ENCODE measurements at places on chromosomes 1 and 21.

- DNase-seq = peak; percentile 29
Observed at GRCh38 chr1:29237129-29237821, 953 bp downstream of the PTPRU start.

DNA sequence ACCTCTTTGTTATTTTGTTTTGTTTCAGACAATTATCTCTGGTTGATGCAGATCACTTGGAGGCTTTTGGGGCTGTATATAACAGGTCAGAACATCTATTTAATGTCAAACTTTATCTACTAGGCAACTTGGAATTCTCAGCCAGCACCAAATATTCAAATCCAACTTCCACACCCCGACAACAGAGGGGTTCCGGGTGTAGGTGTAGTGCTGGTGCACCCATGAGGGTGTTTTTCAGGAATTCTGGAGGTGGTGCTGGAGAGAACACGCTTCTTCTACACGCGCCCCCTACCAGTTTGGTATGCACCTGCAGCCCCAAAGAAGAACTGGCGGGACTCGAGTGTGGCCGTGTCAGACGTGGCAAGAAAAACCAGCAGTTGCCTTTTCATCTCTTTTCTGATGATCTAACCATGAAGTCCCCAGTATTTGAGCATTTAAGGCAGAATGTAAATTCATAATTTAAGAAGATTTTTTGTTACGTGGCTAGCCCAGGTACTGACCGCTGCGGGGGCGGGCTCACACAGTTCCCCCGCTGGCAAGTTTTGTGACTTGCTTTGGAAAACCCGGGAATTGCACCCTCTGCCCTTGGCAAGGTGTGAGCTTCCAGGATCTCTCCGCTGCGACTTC is 462 bp upstream of the TLCD4 start:
- peak; percentile 64 for DNase-seq

DNA sequence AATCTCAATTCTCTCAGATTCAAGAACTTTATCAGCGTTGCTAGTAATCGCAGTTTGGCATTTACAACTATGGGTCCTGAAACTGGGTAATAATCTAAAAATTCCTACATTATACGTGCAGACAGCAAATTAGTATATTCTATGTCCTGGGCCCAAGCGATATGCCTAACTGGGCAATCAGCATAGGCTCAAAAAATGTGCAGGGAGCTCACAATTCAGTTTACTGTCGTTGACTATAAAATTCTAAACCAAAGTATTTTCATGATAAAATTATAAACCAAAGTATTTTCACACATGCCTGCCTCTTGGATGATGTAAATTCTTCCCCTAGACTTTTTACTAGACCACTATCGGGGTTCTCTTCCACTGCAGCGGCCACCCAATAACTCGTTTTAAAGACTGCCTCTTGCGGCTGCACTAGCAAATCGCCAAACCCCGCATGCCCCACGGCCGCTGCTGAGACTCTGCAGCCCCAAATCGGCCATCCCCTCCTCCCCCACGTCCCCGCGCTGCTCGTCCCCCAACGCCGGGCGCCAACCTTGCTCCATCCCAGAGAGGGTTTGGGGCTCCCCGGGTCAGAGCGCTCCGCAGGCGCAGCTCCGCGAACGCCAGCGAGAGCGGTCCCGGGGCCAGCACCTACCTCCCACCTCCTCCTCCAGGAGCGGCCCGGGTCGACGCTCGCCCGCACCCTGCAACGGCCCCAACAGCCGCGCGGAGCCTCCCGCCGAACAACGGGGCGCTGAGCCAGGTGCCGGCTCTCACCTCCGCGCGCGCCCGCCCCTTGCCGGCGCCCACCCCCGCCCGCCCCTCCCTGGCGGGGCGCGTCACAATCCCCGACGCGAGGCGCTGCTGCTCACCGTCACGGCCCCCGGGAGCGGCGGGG is 506 bp downstream of the SSX2IP start:
- DNase-seq = peak; percentile 61

DNA sequence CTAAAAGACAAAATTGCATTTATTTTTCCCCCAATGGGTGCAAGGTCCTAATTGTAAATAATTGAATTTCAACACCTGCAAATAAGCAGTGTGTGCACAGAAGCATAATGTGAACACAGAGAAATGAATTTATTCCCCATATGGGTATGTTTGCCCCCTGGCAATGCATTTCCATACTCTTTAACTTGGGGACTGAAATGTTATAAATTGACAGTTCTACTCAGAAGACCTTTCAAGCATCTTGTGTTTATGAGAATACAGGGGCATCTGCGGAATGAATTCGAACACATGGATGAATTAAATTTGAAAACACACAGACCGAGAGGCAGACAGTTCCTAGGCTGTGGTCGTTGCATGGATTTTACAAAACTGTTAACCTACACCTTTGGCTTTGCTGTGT is 3.5 kb downstream of the PBX1 start:
- no peak for DNase-seq

- peak; percentile 92 for DNase-seq
Observed at GRCh38 chr1:25774921-25775771, 24.8 kb upstream of the SELENON start.

DNA sequence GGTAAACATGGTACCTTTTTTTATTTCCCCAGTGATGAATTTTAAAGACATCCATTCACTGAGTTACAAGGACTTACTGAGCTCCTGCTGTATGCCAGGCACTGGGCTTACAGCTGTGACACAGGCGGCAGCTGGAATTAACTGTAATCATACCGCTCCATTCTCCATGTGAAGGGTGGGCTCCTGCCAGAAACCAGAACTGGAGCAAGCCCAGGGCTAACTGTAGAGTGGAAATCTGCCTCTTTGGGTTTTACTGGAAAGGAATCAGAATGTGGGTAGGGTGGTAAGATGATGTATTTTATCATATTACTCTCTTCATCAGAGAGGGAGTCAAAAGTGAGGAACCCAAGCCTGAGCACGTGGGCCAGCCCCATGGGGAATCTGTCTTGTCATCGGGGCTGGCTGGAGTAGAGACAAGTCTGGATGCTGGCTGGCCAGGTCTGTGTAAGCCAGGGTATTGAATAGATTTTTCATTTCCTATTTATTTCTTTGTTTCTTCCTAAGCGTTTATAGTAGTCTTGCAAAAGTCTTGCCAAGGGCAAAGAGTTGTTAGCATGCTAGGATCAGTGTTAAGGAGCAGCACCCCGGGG is 21.5 kb downstream of the FGGY start:
- DNase-seq = no peak

DNA sequence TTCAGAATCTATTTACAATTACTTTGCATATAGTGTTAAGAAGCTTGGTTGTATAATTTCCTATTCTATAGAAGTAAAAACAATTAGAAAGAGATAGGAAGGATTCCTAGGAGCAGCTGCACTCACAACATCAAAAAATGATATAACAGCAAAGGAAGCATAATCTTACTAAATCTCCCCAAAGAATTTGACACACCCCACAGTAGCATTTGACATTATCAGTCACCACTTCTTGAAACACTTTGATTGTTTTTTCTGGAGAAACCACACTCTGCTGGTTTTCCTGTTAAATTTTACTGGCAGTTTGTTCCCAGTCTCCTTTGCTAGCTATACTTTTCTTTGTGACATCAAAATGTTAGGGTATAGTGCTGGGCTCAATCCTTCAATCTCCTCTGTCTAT is 100.8 kb upstream of the KIAA1614 start:
- DNase-seq = no peak

- no peak for DNase-seq
Observed at GRCh38 chr21:32021319-32021994, 148.6 kb downstream of the HUNK start.

- no peak for DNase-seq
Observed at GRCh38 chr1:185585770-185586169, 148.4 kb upstream of the HMCN1 start.

GRCh38 chr1:234768569-234769283 is 158.7 kb upstream of the IRF2BP2 start:
- DNase-seq = peak; percentile 73

DNA sequence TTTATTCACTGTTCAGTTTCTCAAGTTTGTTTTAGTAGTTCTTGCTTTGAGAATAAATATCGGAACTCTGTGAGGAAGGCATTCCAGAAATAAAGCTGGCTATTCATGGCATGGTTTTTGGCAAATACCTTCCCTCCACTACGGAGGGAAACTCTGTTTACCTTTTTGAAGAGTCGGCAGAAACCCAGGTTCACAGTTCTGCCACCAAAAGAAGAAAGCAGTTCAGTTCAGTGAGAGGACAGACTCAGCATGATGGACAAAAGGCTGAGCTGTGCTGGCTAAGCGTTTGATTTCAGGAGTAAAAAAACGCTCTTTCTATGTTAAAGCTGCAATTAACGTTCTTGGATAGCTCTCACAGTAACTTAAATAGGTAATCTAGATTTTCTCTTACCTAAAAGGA is 42.4 kb downstream of the CNN3 start:
- no peak for DNase-seq

DNA sequence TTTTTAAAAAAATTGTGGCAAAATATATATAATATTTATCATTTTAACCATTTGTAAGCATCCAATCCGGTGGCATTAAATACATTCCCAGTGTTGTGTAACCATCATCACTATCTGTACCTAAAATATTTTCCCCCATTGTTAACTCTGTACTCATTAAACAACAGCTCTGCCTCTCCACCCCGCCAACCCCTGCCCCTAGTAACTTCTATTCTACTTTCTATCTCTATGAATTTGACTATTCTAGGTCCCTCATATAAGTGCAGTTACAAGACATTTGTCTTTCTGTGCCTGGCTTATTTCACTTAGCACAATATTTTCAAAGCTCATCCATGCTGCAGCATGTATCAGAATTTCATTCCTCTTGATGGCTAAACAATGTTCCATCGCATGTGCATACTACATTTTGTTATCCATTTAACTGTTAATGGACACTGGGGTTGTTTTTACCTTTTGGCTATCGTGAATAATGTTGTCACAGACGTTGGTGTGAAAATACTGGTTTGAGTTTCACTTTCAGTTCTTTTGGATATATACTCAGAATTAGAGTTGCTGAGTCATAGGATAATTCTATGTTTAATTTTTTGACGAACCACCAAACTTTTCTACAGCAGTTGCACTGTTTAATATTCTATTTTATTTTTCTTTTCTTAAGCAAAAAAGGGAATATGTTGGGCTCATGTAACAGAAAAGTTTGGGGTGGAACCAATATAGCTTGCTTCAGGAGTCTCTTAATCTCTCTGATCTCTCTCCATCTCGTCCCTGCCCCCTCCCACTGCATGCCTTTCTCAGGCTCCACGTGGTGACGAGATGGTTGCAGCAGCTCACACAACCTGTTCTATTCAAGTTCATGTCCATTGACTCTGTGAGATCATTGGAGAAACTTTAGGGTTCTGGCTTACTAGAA is 25.2 kb upstream of the RCAN1 start:
- DNase-seq = peak; percentile 60

GRCh38 chr1:151723726-151724370 is 2.5 kb downstream of the RIIAD1 start:
- DNase-seq = no peak

- no peak for DNase-seq
Observed at GRCh38 chr1:56967355-56967754, 1.5 kb upstream of the C8B start.

DNA sequence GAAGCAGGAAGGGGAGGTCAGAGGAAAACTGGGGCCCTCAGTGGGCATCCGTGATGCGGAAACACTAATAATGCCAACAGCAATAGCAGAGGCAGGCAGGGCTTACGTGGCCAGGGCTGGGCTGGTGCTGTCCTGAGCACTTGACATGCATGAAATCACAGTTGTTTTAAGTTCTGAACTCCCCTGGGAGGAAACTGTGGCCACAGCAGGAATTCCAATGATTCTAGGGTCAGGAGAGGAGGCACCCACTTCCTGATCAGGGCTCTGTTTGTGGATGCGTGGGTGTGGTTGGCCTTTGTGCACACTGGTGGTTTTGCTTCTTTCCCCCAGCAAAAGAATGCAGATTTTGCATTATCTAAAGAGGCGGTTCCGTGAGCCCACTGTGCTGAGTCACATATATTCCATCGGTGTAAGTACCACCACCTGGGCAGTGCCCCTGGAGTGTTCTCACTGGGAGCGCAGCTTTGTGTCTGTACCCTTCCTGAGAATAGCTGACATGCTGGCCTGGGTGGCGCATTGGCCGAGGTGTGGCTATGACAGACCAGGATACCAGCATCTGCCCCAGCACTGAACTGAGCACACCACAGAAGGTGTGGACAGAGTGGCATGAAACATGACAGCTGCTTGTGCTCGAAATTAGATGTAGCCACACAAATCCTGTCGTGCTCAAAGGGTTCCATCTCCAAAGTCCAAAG is 71.0 kb downstream of the PDE9A start:
- DNase-seq = no peak

- peak; percentile 22 for DNase-seq
Observed at GRCh38 chr1:25668931-25669573, 52.5 kb downstream of the MAN1C1 start.

DNA sequence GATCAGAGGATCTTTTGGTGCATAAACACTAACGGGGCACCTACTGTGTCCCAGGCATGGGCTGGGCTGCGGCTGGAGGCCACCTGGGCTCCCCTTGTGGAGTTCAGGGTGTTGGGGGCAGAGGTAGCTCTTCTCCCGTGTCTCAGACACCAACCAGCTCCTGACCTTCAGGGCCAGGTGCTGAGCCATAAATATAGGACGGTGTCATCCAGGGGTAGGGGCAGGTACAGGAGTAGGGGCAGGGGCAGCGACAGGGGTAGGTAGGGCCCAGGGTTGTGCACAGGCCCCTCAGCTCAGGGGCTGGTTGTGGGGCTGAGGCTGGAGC is 18.0 kb upstream of the LRRC3 start:
- DNase-seq = no peak

DNA sequence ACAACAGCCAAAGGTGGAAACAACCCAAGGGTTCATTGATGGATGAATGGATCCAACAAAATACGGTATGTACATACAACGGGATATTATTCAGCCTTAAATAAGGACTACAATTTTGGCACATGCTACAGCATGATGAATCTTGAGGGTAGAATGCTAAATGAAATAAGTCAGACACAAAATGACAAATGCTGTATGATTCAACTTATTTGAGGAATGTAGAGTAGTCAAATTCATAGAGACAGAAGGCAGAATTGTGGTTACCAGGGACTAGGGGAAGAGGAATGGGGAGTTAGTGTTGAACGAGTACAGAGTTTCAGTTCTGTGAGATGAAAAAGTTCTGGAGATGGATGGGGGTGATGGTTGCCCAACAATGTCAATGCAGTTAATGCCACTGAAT is 118.0 kb upstream of the PAXBP1 start:
- no peak for DNase-seq

DNA sequence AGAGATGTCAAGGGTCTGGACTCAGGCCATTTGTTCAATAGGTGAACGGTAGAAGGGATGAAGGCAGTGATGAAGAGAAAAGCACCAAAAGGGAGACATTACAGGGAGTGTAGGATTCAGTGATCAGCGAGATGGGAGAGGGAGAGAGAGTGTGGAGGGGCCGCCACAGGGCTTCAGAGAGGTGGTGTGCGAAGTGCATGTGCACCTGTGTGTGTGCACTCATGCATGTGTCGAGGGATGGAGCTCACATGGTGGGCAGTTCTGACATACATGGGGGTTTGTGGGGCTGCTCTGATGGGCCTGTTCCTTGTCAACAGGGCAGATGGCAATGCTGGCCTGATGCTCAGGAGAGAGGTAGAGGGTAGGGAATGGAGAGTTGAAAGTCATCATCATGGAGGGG is 11.4 kb upstream of the KCNA2 start:
- no peak for DNase-seq

DNA sequence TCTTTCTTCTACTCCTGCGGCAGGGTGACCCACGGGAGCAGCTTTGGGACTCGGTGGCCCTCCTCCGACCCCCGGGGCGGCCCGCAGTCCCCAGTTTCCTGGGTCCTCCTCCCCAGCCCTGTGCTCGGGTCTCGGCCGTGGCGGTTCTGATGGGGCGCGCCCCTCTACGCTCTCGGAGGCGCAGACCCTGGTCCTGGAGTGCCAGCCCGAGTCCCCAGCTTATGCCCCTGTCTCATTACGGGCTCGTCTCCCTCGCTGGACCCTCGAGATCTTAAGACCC is 430 bp downstream of the BTG2 start:
- DNase-seq = no peak

Measured in stimulated activated CD4-positive, alpha-beta T cell treated with anti-CD3 and anti-CD28 coated beads, Interleukin-15, amount 100 ng/mL, for 24 hours (primary cell).